ENCODE measurements at places on chromosomes 11 and 22.

- DNase-seq: no peak
Observed at GRCh38 chr11:130436171-130436570, 7.8 kb upstream of the ADAMTS8 start.

DNA sequence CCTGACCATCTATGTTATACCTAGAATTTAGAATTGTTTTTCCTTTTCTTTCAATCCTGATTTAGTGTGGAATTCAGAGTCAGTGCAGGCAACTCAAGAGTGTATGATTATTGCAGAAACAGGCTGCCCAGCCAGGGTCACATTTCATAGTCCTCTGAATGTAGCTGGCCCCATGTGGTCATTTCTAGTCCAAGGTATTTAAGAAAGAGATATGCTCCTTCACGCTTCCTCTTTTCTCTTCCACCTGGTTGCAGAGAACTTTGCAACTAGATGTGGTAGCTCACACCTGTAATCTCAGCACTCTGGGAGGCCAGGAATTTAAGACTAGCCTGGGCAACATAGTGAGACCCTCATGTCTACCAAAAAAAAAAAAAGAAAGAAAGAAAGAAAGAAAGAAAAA is 27.6 kb upstream of the LDLRAD3 start:
- DNase-seq: no peak

- DNase-seq: no peak
Observed at GRCh38 chr11:2951231-2952110, 22.3 kb upstream of the PHLDA2 start.

DNA sequence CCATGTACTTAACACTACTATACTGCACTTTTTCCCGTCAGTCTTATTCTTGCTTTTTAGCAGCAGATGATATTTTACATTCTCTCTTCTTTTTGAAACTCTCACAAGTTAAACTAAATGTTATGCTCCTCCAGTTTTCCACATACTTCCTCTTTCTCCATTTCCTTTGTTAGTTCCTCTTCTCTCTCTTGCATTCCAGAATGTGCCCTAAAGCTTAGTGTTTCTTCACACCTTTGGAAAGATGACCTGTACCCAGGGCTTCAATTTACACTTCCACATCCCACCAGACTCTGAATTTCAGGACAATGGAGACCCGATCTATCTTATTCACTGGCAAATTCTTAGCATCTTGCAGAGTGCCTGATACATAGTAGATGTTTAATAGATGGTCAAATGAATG is 51.8 kb downstream of the APIP start:
- DNase-seq: no peak

- no peak for DNase-seq
Observed at GRCh38 chr11:103543456-103543855, 434.2 kb downstream of the DYNC2H1 start.

GRCh38 chr22:25824828-25825423 is 82.9 kb downstream of the MYO18B start:
- DNase-seq: no peak

- DNase-seq: no peak
Observed at GRCh38 chr11:92892802-92893684, 76.4 kb upstream of the MTNR1B start.

DNA sequence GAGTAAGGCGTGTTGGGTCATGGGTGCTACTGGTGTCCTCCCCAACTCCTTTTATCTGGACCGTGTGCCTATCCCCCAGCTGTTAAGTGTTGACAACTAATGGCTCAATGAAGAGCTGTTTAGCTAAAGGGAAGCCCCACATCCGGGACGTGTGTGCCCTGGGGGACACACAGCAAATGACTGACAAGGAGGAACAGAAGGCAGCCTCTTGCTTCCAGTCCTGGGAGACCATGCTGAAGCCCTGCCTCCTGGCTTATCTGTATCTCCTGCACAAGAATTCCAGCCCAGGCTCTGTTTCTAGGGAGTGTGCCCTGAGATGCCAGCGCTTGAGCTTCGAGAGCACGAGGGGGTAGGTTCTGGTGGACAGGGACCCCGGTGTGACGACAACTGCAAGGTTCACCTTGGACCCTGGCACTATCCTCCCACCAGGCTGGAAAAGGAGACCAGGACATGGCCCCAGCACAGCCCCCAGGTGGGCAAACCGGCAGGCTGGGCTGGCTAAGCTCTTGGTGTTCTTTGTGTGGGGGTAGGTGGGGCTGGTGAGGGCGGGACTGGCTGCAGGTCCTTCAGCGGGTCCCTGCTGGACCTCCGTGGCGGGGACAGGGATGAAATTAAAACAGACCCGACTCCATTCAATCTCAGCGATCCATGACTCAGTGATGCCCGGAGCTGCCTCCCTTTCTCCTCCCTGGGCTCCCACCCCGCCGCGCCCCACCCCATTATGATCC is 21.0 kb downstream of the ASCL2 start:
- DNase-seq: no peak

DNA sequence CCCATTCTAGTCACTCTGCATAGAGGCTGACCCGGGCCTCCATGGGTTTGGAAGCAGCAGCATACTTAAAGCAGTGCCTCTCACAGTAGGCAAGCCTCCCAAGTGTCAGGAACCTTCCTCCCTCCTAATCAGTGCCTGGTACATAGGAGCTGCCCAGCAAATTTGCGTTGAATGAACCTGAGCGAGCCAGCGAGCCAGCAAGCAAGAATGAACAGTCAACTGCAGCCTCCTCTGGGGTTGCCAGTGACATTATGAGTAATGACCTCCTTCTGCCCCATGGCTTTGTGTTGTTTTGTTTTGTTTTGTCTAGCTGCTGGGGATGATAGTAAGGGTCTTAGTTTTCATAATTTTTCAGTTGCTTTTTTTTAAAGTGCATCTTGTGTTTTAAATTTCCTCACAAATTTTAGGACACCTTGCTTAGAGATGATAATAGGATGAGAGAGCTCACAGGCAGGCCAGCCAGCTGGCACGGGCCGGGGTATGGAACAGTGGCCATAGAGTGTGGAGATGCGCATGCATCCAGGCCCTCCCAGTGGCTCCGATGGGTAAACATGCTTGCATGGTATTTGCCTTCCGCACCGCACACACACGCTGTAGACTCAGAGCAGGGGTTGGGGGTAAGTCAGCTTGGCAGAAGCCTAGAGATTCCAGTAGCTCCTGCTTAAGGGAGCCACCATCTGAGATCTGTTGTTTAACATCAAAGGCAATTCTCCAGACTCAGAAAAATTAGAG is 36.1 kb downstream of the TTC12 start:
- no peak for DNase-seq

- no peak for DNase-seq
Observed at GRCh38 chr11:15933886-15934625, 422.3 kb downstream of the SOX6 start.

GRCh38 chr22:35533365-35534029 is 7.1 kb upstream of the RASD2 start:
- DNase-seq: no peak

DNA sequence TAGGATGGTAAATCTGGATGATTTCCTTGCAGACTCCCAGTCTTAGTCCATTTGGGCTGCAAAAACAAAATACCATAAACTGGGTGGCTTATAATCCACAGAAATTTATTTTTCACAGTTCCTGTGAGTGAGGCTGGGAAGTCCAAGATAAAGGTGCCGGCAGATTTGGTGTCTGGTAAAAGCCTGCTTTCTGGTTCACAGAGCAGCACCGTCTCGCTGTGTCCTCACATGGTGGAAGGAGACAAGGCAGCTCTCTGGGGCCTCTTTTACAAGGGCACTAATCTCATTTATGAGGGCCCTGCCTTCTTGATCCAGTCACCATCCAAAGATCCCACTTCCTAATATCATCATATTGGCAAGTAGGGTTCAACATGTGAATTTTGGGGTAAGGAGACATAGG is 8.9 kb downstream of the USP47 start:
- no peak for DNase-seq

- DNase-seq: no peak
Observed at GRCh38 chr11:108966978-108967377, 302.1 kb downstream of the DDX10 start.

GRCh38 chr11:12214751-12215150 is 104.4 kb downstream of the MICAL2 start:
- no peak for DNase-seq

DNA sequence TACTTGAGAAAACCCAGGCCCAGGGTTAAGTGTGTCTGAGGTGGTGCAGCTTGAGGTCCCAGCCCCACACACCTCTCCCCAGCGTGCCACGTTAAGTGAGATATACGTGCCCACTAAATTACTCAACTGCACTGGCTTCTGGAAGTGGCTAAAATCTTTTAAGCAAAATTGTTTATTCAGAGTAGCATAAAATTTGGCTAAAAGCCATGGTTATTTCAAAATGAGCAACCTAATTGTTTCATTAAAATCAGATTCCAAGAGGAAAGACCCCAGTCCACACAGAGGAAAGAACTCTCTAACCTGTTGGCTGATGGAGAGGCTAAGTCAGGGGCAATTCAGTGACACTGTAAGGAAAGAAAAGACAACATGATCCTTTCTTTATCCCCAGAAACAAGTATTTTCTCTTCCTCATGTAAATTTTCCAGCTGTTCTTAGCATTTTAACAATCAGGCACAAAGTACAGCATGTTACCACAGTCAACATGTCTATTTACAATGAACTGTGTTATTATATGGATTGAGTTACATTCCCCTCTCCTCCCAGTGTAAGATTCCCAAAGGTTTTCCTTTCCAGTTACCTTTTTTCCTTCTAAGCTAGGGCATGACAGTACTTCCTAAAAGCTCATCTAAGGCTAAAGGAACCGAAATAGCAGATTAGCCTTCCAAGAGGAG is 26.6 kb downstream of the NUP50 start:
- no peak for DNase-seq

DNA sequence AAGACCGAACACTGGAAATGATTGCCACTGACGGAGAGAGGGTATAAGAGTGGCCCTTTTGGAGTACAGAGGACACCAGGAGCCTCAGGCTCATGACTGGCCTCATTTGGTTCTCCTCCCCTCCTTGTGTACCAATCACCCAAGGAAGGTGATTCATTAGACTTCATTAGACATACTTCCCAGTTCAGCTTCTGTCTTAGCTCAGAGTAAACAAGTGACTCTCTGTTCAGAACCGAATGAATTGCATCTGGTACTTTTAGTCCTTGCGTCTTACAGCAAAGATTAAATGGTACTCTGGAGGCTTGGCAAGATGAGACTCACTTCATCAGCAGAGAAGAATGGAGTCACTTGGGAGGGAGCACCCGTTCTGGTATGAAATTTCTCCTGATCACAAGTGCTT is 75.2 kb downstream of the ZNRF3 start:
- DNase-seq: no peak

GRCh38 chr11:45169310-45170072 is 23.1 kb downstream of the PRDM11 start:
- DNase-seq: no peak

- DNase-seq: no peak
Observed at GRCh38 chr22:30541961-30542810, 4.4 kb downstream of the SEC14L6 start.

DNA sequence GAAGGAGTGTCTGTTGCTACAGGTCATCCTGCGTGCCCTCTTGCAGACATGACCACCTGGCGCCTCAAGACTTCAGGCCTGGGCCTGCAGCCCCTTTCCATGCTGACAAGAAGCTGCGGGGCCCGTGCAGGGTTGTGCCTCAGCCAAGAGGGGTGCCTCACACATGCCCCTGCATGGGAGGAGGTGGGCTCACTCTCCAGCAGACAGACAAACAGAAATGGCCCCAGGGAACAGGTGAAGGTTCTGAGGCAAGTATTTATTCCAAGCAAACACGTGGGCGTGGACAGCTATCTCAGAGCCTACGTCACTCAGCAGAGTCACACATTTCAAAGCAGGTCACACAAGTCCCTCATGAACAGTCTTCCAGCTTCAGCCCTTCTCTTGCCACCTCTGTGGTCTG is 5.9 kb upstream of the SYCE3 start:
- DNase-seq: no peak

- no peak for DNase-seq
Observed at GRCh38 chr11:33723238-33723881, 12.9 kb downstream of the CD59 start.

- peak; percentile 42 for DNase-seq
Observed at GRCh38 chr11:134654161-134654915, 242.3 kb upstream of the B3GAT1 start.

GRCh38 chr11:12086271-12087074 is 23.9 kb upstream of the MICAL2 start:
- DNase-seq: no peak

- DNase-seq: no peak
Observed at GRCh38 chr11:119055901-119056300, 1.1 kb downstream of the HYOU1 start.

- no peak for DNase-seq
Observed at GRCh38 chr22:17035246-17035645, 27.2 kb upstream of the GAB4 start.

GRCh38 chr11:134196756-134197155 is 27.0 kb downstream of the NCAPD3 start:
- DNase-seq: peak; percentile 5

- DNase-seq: no peak
Observed at GRCh38 chr11:62792202-62792575, 383 bp upstream of the TMEM223 start.

DNA sequence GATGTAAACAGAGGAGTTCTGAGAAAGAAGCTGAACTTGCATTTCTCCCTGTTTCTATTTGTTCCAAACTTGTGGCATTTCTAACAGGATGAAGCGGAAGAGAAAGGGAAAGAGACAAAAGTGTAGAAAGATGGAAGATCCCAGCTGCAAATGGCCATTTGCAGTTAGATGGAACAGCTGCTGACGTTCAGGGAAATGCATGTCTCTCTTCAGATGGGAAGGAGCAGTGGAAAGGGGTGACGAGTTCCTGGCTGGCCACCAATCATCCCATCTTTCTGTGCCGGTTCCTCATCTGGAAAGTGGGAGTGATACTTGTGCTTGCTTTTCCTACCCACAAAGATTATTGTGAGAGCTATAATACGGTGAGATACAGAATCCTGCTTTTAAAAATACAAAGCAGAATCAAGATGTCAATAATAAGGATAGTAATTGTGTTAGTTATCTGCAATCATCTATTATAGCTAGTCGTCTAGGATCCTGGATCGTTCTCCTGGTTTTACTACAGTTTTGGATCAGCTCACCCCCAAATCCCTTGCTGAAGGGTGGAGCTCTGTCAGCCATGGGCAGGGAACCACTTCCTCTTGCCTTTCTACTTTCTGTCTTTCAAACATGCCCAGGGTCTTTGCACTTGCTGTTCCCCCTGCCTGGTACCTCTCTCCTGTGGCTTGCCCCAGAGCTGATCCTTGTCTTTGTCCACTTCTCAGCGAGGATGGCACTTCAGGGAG is 1.2 kb upstream of the TIMP3 start:
- no peak for DNase-seq

DNA sequence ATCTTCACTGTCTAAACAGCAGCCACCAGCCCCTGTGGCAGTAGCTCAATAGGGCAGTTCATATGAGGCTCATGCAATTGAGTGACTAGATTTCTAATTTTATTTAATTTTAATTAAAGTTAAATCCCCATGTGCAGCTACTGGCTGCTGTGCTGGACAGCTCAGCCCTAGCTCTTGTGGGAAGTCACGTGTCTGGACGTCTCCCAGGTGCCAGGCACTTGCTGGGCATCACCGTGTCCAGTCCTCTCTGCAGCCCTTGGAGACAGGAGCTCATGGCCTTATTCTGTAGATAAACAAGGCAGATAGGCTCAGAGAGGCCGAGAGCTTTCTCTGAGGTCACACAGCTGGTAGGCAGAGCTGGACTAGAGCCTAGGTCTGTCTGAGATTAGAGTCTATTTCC is 95.0 kb downstream of the ARHGAP8 start:
- no peak for DNase-seq
